ENCODE measurements at places on chromosomes 4 and X. TPM values are rescaled to one million over a fixed set of nuclear protein-coding genes. Genes with fewer than 3 reads are reported as not detected.

- no peak for DNase-seq
Measured at GRCh38 chrX:8848911-8849310, 47.7 kb upstream of the FAM9A start.

GRCh38 chr4:144531841-144532240 lies 114.1 kb upstream of the HHIP start:
- DNase-seq: no peak

DNA sequence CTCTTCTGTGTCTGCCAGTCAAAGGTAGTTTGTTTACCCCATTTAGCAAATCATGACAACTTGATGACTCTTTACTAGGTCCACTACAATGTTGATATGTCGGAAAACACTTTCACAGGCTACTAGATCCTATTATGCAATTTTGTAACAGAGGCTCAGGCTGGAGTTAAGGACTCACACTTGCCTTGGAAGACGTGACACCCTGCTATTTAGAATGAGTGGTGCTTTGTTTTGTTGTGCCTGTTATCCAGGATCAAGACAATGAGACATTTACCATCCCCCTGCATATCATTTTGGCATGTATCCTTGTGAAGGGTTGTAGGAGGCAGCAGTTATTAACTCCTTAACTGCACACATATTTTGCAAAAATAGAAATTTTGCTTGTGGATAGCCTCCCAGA lies 263.7 kb downstream of the IL1RAPL1 start:
- DNase-seq: no peak

PFKFB1 gene
- not detected for total RNA-seq

ADAM29 gene
- total RNA-seq: not detected

- DNase-seq: no peak
Measured at GRCh38 chr4:166144607-166145006, 271.6 kb downstream of the TLL1 start.

GRCh38 chrX:130393451-130394074 lies 8.1 kb upstream of the GPR119 start:
- DNase-seq: peak; percentile 67

DNA sequence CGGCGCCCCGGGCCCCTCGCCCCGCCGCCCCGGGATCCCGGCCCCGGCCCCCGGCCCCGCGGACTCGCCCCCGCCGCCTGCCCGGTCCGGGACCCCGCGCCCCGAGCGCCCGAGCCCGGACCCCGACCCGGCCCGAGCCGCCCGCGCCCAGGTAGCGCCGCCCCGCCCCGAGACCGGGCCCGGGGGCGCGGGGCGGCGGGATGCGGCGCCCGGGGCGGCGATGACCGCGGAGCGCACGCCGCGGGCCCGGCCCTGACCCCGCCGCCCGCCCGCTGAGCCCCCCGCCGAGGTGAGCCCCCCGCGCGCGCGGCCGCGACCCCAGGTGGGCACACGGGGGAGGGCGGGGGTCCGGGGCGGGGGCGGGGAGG lies 224 bp downstream of the FGFRL1 start:
- DNase-seq: no peak

DNA sequence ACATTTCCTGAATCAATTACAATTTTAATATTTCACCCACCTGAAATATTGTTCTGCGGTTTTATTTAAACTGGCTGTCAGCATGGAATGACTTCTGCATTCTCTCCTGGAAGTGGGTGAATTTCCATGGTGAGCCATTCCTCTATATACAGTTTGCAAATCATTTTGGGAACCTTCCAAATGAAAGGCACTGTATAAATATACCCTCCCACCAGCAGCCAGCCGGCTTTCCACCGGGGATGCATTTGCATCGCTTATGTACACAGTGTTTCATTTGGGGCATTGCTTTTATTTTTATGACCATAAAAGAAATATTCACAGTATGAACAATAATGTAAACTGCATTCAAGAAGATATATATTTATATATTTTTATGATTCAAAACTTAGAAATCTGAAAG lies 4.7 kb upstream of the IL1RAPL1 start:
- no peak for DNase-seq

DNA sequence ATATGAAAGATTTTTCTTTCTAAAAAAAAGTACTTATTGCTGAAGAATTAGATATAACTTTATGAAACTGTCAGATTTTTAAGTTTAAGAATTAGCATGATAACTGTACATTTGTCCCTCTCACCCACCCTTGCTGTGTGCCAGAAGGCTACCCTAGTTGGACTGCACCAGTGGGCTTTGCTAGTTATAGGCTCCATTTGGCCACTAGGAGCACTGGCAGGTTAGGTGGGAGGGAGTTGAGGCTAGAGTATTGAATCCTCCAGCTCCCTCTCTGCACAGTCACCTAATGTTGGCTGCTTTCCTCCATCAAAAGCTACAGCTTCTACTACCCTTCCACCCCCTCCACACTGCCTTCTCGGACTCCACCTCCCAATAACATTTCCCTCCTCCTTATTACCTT lies 84.2 kb downstream of the TASL start:
- DNase-seq: no peak

DNA sequence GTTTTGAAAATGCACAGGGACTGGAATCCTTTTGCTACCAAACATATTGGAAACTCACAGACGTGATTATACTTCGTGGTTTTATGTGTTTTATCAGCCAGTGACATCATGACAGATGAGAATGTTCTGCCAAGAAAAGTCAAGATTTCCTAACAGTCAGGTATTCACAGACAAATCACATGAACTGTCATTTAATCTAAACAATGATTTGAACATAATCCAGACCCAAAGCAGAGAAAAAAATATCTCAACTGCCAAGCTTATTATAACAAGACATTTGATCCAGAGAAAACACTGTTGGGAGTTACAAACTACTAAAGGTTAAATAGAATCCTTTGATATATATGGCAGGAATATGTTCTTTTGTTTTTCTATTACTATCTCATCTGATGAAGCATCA lies 635.9 kb upstream of the FRG1 start:
- DNase-seq: no peak

DNA sequence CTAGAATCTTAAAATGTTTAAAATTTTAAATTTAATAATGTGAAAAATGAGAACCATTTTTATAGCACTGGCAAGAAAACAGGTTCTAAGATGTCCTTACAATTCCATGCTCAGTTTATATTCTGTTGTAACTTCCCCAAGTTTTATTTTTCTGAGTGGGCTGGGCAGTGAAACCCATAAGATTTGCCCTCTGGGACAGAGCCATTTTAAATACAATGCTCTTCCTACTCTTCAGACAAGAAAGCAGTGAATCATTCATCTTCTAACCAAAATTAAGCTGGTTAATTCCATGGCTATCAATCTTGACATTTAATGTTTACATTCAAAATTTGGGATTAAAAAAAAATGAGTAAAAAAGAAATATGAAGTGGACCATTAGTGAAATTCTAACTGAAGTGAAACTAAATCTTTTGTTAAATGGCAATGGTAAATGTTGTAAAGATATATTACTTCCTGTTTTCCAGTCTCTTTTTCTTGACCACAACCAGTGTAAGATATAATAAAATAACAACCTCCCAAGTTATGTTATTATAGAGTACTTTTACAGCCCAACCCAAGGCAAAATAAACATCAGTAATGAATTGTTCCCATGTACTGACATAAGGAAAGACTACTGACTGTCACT lies 37.2 kb upstream of the PTPN13 start:
- DNase-seq: no peak

GAGE2A gene
- not detected for total RNA-seq

PABPC5 gene
- 3.1 TPM for total RNA-seq

DNA sequence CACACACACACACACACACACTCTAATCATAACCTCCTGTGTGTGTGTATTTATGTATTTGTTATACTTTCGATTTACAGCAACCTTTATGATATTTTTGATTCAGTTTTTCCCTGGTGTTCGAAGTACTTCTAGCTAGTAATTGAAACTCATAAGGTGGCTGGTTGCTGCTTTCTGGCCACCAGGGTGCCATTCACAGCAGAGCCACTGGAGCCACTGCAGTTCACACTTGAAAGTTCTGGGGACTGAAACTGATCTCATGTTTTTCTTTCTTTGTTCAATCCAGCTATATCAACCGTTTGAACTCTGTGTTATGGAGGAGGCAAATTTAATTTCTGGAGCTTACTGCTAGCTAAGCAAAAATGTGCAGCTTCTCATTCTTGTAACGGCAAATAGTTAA lies 419.4 kb downstream of the ADGRL3 start:
- peak; percentile 52 for DNase-seq
